ENCODE measurements at places on chromosomes 6 and 20.

DNA sequence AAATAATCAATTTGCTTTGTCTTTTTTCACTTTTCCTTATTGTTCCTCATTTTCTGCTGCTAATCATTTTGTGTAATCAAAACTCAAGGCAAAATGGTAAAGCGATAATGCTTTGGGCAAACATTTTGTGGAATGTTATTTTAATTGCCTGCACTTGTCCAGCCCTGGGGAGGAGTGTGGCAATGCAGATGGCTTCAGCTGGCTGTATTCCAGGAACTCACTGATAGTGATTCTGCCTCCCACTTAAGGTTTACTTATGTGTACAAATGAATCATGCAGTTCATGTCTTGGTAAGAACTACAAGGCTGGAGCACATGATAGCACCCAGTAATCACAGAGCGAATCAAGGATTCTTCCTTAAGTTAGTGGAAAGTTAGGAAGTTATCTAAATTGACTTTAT is 107.8 kb downstream of the COL19A1 start:
- DNase-seq = no peak

- no peak for DNase-seq
Measured at GRCh38 chr6:54900666-54901065, 54.1 kb downstream of the FAM83B start.

DNA sequence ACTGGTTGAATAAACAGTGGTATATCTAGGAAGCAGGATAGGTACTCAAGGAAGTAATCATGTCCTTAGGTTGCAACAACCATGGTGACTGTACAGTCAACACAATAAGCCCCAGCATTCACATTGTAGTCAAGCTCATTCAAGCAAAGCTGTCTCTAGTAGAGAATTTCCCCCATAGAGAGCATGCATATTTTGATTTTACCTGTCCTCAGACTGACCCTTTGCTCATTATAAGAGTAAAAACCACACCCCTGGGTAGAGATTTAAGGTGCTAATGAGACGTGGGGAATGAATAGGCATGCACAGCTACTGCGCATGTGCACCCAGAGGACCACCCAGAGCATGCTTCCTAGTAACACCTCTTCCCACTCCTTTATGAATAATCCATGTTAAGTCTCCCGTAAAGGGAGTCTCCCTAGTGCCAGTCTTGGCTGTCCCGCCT is 6.1 kb upstream of the RNF8 start:
- DNase-seq = no peak

DNA sequence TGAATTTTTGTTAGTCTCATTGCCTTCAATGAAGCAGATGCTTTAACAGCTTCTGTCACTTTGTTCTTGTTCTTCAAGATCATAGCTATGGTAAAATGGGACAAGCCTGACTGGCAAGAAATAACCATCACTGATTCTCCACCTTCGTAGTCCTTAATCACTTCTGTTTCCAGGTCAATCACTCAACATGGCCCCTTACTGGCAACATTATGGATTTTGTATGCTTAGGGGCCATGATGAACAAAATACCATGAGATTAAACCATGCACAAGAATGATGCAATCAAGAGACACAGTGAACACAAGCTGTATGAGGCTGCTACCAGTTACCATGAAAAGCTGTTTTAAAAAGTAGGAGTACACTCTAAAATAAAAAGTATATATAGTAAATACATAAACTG is 32.8 kb downstream of the ADNP start:
- no peak for DNase-seq

GRCh38 chr6:4861564-4861963 is 85.4 kb downstream of the CDYL start:
- DNase-seq = no peak

DNA sequence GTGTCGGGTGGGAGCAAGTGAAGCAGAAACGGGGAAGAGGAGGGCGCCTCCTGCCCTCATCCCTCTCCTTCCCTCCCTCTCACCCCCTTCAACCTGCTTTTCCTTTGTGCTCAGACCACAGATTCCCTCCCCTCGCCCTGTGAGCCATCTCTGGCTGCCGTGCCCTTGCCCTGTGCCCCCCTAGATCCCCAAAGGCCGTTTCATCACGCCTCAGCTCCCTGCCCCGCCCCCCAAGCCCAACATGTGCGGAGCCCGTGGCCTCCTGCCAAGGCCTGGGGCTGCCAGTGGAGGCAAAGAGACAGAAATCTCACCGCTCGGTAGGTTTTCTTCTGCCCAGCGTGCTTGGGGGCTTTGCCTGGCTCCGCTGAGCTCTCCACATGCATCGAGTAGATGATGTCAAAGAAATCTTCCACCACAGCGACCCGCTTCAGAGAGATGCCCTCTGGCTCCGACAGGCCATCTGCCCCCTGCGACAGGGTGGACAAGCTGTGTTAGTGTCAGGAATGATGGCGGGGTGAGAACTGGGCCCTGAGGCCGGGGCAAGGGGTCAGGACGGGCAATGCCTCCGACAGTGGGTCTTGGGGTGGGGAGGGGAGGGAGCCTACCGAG is 57.6 kb downstream of the NOL4L start:
- DNase-seq = no peak

DNA sequence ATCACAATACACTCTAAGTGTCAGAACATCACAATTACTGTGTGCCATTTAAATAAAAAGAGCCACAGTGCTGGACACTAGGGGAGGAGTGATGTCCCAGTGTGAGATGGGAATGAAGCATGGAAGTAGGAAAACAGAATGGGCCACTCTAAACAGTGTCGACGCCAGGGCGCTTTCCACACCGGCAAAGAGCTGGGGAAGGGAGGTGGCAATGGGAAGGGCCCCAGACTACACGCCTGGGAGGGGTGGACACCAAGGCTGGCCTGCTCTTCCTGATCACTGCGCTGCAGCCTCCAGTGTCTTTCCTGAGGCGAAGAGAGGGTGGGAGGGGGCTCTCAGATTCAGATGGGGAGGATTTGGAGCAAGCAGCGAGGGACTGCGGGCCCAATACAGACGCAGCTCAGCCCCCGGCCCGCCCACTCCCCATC is 75.9 kb downstream of the ERMARD start:
- no peak for DNase-seq

DNA sequence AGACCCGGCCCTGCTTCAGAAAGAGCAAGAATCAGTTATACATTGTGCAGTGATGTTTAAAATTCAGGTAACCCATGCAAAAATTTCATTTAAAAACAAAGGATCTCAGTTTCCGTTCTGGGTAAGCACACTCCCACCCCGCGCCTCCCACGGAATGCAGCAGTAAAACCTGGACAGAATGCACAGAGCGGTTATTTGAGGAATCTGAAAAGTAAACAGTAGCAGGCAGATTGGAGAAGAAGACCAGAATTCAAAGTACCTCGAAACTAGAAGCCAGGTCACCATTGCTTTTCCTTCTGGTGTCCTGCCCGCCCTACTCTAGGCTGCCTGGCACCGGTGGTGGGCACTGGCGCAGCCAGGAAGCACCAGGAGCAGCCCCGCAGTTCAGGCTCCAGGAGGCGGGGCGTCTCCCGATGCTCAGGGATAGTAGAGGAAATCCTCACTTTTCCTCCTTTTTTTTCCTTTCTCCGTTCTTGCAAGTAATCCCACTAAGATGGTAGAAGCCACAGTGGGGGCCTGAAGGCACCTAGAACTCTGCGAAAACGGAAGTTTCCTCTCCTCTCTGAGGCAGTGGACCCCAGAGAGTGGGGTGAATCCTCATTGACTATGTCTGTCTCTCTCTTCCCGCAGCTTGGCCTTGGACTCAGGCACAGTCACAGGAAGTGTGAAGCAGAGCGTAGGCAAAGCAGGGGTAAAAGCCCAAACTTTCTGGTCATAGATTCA is 28.3 kb downstream of the METTL24 start:
- no peak for DNase-seq

DNA sequence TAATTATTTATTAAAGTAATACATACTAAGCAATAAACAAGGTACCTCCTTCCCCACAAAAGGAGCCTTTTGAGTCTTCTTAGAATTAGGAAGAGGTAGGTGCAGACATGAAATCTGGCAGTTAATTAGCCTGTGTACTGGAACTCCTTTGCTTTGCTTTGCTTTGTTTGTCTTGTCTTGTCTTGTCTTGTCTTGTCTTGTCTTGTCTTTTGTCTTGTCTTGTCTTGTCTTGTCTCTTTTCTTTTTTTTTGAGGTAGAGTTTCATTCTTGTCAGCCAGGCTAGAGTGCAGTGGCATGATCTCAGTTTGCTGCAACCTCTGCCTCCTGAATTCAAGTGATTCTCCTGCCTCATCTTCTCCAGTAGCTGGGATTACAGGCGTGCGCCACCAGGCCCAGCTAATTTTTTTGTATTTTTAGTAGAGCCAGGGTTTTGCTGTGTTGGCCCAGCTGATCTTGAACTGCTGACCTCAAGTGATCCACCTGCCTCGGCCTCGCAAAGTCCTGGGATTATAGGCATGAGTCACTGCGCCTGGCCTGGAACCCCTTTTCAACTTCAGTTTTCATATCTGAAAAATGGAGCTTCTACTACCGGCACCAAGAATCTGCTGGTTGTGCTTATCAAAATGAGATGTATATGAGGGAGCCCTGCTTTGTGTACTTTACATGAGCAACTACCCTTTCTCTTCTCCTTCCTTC is 301.2 kb downstream of the CDKAL1 start:
- no peak for DNase-seq

DNA sequence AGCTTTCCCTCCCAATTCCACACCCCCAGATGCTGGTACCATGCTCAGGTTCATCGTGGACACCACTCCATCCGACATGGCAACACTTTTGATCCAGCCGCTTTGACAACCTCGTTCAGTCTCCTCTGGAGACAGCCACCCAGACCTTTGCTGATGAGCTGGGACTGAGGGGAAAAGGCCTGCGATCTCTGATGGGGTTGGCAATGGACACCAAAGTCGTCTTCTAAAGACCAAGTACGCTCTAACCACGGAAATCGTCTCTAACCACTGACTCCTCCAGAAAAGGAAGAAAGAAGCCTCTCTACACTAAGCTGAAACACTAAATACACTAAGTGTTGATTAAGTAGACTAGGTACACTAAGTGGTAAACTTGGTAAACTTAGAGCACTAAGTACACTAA is 26.1 kb upstream of the HLA-E start:
- no peak for DNase-seq

DNA sequence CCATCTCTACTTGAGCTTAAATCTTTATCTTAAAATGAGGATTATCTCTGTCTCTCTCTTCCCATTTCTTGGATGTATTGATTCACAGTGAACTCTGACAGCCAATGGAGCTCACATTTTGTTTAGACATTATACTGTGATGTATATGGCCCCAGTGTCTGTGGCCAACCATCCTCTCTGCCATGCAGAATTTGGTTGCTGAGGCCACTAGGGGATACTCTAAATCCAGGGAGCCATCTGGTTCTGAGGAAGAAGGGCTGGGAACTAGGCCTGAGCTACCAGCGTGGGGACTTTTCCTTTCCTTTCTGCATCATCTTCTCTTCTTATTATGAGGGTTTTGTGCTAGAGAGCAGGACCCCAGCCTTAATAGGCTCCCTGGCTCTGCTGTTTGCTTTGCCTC is 59.1 kb upstream of the RIPOR2 start:
- no peak for DNase-seq

DNA sequence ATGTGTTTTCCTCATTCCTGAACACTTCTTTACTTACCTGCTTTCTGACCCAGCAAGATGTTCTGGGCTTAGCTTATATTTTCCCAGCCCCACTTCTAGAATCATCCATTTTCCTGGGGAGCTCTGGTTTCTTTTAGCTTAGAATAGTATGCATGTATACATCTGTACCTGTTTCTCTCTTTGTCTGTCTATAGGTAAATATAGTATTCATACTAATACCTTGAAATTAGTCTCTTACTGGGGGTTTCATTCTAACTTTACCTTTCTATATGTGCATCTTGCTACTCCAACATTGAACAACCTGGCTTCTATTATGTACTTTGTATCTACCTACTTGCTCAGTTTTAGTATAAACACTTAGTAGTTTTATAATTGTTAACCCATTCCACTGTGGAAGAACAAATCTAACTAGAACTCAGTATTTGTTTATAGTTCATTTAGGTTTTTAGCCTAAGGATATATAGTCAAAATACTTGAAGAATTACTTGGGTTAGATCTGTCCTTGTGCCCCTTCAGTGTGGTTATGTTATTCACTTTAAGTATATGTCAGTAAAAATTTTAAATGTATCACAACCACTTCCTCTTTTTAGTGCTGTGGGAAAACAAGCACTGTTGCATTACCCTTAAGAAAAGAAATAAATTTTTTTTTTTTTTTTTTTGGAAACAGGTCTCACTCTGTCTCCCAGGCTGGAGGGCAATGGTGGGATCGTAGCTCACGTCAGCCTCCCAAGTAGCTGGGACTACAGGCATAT is 54.0 kb downstream of the ASXL1 start:
- DNase-seq = no peak

DNA sequence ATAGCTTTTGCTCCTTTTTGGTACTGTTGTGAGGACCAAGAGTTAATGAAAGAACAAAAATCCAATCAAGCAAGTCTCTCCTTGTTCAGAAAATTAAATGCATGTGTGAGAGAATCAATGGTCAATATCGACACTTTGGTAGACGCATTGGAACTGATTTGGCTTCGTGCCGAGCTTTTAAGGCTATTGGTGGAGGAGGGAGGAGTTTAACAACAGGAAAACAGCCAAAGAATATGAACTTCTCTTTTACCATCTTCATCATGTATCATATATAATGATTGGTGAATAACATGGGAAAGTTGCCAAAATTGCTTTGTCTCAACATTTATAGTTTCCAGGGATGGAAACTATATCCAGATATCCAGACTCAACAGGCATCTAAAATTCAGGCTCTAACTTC is 266.5 kb upstream of the CITED2 start:
- DNase-seq = no peak

- DNase-seq = no peak
Measured at GRCh38 chr20:57580478-57581201, 19.7 kb downstream of the PCK1 start.

DNA sequence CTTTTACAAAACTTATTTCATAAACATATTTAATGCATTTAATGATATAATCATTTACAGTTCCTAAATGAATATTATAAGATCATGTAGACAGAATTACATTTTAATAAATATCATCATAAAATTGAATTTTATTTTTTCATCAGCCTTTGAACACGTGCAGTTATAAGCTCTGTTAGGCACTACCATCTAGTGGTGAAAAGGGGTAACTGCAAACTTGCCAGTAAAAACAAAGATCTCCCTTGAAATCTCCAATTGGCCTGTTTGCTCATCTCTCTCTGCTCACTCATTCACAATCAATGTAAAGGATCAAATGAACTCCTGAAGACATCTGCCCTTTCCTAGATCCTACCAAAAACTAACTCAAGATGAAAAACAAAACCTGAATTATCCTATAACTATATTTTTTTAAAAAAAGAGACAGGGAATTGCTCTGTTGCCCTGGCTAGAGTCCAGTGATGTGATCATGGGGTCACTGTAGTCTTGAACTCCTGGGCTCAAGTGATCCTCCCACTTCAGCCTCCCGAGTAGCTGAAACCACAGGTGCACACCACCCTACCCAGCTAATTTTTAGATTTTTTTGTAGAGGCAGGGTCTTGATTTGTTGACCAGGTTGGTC is 31.7 kb downstream of the SAMHD1 start:
- no peak for DNase-seq

- DNase-seq = no peak
Measured at GRCh38 chr20:51500311-51500710, 42.2 kb downstream of the NFATC2 start.

- DNase-seq = no peak
Measured at GRCh38 chr20:20386192-20386591, 18.3 kb downstream of the INSM1 start.

GRCh38 chr20:5077761-5078387 is 41.9 kb downstream of the PCNA start:
- no peak for DNase-seq

All from CMK (cell line).